ENCODE measurements at places on chromosomes 7 and 10. TPM values are rescaled to one million over a fixed set of nuclear protein-coding genes. Genes with fewer than 3 reads are reported as not detected.

The MET gene
- 199 TPM for total RNA-seq

The GARS1 gene
- total RNA-seq, result 97.2 TPM

The GHRHR gene
- not detected for total RNA-seq

The PDK4 gene
- 1.1 TPM for total RNA-seq

GRCh38 chr7:40439686-40440085 is 304.9 kb downstream of the SUGCT start:
- no peak for DNase-seq

GRCh38 chr10:108601851-108602250 is 1321.5 kb downstream of the XPNPEP1 start:
- DNase-seq, result peak; percentile 48

DNA sequence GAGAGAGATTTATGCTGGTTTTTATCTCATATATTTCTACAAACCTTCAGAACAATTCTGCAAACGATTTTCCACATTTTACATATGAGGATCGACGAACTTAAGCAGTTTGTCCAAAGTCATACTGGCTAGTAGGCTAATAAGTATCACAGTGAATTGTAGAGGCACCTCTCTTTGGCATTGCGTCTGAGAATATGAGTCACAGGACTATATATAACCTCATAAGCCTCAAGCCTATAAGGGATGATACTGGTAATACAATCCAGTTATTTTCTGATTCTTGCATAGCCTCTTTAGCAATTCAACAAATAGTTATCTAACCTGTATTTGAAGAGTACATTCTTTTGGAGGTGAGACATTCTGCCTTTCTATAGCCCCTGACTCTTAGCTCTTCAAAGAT is 129.8 kb downstream of the GPR158 start:
- no peak for DNase-seq

- no peak for DNase-seq
Observed at GRCh38 chr7:130611218-130611617, 57.3 kb downstream of the COPG2 start.

DNA sequence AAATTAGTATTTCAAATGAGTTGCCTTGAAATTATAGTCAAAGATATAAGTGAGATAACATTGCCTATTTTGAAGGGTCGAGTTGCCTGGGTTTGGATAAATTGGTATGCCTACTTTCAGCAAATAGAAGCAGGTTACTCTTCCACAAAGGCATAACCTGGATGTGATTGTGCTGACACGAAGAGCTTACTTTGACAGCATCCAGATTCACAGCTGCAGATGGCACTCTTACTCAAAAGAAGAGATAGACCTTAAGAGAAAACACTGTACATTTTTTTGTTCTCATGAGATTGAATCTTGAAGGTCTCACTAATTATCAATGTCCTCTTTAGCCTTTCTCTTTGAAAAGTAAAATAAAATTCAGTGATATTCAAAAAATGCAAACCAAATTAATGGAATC is 1338.7 kb downstream of the REEP3 start:
- DNase-seq, result no peak

GRCh38 chr10:17578603-17579002 is 38.6 kb downstream of the HACD1 start:
- no peak for DNase-seq

DNA sequence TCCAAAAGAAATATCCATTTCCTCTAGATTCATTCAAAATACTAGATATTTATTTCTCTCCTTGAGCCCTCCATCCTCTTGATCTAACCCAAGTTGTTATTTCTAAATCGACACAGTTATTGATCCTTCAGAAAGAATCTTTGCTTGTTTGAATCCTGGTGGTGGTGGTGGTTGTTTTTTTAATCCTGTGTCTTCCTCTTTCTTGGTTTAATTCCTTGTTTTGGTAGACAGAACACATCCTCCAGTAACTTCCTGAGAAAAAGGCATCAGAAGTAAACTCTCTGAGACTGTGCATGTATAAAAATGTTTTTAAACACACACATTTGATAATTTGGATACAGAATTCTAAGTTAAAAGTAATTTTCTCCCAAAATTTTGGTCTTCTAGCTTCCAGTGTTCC is 49.9 kb downstream of the SIRT1 start:
- no peak for DNase-seq

DNA sequence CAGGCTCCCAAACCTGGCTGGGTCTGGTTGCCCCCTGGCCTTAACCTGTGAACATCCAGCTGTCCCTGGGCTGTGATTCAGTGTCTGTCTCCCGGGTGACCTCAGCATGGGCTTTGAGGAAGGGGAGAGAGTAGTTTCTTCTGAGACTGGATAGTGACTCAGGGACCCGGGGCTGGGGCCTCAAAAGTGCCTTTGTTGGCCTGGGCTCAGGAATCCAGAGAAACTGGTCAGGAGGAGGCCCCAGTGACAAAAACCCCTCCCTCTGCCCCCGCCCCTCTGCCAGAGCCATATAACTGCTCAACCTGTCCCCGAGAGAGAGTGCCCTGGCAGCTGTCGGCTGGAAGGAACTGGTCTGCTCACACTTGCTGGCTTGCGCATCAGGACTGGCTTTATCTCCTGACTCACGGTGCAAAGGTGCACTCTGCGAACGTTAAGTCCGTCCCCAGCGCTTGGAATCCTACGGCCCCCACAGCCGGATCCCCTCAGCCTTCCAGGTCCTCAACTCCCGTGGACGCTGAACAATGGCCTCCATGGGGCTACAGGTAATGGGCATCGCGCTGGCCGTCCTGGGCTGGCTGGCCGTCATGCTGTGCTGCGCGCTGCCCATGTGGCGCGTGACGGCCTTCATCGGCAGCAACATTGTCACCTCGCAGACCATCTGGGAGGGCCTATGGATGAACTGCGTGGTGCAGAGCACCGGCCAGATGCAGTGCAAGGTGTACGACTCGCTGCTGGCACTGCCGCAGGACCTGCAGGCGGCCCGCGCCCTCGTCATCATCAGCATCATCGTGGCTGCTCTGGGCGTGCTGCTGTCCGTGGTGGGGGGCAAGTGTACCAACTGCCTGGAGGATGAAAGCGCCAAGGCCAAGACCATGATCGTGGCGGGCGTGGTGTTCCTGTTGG is at the start of gene CLDN4:
CLDN4 (plus strand) TSS at position 316 of the 903 bp plus-strand sequence; CDS start at position 522, 206 bp downstream.
- DNase-seq, result peak; percentile 63

- DNase-seq, result no peak
Observed at GRCh38 chr7:131955679-131956078, 399.3 kb upstream of the PODXL start.
